HT-29 (cell line): ENCODE measurements at places on chromosomes 2 and 18.

DNA sequence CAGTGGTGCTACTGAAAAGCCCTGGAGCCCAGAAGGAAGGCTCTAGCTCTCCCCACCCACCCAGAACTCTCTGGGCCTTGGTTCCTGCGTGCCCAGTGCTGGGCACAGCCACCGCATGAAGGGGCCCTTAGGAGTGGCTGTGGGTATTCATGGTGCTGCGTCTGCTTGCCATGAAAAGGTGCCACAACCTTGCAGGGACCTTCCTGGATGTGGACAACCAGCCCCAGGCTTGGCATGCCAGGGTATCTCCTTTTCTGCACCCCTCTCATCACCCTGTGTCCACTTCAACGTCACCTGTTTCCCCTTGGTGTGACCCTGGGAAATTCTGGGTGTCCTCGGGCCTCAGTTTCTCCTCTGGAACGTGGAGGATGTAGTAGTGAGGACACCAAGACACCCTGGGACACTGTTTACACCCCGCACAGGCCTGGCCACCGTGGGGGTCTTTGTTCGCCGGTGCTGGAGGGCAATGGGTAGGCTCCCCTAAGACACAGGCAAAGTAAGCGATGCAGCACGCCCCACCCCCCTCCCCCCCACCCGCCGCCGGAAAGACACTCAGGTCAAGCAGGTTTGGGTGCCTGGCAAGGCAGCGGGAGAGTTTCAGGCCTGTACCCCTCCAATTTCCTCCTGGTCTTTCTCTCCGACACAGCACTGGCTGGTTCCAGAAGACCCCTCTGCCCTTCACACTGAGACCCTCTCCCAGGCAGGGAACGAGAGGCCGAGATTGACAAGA lies 34.8 kb upstream of the TAF1B start:
- no peak for DNase-seq

DNA sequence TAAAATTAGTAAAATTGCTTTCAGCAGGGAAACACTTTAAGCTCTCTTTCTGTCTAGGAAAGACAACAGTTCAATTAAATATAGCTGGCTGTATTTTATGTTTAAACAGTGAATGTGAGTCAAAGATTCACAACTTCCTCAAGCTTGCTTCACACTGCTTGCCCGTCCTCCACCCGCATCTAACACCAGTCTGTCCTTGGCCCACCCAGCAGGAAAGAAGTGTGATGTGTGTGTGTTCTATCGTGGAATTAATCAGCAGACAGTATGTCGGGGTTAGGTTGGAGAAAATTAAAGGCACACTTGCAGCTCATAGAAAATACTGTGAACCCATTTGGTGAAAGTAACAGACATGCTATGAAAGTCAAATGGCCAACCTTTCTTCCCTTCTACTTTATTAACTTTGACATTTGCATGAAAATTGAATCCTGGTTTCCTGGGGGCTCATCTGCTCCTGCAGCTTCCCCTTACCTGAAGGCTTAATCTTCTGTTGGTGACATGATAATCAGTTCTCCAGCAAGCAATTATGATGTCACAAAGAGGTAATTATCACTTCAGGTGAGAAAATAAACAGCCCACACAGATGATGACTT lies 182.0 kb downstream of the UXS1 start:
- no peak for DNase-seq

DNA sequence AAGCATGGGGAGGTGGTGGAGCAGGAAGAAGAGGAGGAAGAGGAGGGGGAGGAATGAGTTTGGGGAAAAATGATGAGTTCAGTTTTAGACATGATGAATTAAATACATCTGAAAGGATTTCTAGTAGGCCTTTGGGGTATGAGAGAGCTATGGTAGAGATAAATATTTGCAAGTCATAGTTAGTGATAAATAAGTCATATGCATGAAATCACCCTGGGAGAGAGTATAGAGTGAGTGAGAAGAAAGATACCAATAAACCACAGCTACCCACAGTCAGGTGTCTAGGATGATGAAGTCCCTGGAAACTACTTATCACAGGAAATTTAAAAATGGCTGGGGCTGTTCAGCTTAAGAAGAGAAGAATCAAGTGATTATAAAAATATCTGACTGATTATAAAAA lies 240.5 kb downstream of the RDH14 start:
- DNase-seq: no peak

- no peak for DNase-seq
Observed at GRCh38 chr2:23432531-23432930, 47.6 kb downstream of the KLHL29 start.

DNA sequence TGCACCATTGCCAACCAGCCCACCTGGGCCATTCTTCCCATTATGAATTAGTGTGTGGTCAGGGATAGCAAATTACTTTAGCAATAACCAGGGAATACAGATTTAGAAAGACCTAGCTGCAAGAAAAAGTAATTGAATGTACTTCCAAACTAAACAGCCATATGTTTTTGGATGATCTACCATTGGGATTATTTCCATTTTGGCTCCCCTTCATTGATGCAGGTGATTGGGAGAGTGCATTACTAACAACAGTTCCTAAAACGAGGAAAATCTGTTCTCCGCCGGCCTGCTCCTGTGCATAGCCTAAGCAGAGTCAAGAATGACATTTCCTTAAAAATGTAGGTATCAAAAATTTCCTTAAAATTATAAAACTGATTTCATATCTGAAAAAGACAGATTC lies 58.5 kb downstream of the MAIP1 start:
- DNase-seq: no peak

DNA sequence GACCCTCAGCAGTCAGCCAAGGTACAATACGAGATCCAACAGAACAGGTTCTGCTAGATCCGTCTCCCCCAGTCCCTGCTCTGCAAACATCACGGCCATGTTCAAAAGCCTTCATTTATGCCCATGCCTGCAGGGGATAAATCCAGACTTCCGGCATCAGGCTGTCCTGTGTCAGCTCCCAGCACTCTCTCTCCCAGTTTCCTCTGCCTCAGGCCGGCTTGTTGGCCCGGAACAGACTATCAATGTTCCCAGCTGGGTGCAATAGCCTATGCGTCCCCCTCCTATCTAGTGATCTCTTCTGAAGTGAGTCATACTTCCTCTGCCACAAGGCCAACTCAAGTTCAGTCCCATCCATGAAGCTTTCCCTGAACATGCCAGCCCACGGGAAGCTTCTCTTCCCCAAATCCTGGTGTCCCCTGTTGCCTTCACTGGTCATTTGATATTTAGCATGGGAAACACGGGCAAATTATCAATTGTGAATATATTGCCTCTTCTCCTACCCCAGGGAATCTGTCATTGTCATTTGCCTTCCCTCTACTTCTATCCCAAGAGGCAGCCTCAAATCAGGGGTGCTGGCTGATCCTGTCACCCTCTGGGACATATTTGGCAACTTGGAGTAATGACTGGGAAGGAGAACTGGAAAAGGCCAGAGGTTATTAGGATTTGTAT lies 51.1 kb downstream of the CAPN13 start:
- peak; percentile 65 for DNase-seq

DNA sequence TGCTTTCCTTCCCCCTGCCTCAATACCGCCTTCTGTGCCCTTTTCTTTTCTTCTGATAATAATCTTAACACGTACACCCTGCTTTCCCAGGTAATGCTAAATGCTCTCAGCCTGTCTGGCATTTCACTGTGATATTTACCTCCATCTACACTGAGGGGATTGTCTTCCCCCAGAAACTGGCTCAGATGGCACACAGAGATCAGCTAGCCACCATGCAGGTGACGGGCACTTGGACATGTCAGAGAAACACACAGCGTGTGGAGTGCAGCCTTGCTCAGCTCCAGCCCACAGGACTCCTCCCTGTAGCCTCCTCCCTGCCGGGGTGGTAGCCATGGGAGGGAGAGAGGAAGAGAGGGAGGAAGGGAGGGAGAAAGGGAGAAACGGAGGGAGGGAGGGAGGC lies 131.2 kb downstream of the EIPR1 start:
- DNase-seq: no peak

DNA sequence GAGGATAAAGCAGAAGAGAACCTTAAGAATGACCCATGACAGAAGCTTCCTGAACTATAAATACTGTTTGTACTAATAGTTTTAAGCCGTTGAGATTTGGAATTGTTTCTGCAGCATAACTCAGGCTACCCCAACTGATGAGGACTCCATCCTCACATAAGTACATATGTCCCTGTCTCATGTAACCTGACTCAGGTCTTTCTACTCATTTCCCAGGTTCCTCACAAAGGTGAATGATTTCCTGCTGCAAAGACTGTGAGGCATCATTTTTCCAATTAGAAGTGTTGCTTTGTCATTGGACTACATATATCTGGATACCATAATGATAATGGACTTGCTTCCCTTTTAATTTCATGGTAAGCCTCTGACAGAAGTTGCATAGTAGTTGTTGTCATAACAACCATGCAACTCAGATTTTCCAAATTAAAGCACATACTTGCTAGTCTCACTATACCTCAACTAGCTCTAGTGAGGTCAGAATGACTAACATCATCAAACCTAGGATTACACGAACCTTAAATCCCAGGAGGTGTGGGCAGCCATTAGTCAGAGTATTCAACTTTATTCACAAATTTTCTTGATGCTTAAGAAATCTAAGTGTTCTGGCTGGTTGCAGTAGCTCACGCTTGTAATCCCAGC lies 38.0 kb upstream of the NEDD4L start:
- DNase-seq: no peak

DNA sequence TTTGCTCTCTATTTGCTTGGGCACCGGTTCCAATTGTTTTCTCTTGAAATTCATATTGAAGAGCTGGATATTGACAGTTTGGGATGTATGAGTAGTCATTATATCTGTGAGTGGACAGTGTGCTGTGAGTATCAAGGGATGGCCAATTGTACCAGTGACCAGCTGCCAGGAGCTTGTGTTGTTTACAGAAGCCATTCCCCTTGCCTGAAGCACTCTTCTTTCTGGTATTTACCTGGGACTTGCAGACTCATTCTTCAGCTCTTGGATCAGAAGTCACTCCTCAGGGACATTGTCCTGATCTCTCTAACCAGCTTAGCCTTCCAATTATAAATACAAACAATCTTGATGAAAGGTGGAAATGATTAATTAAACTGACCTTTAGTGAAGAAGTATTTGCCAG lies 438.3 kb upstream of the LRATD1 start:
- no peak for DNase-seq

- no peak for DNase-seq
Observed at GRCh38 chr18:572091-572830, 7.9 kb upstream of the CETN1 start.

DNA sequence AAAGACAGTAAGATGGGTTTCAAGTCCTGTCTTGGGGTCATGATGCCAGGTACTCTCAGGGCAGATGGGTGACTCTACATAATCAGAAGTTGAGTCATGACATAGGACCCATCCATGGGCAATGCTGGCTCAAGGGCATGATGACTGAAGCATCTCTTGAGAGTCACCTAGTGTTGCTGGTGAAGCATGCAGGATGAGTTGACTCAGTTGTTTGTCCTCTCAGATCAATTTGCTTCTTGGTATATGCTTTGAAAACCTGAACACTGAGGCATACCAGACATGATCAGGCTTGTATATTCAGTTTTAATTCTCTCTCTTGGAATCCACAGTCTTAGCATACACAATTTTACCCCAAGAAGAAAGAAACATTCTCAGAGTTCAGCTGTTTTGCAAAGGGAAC lies 658.9 kb upstream of the NXPH2 start:
- no peak for DNase-seq

DNA sequence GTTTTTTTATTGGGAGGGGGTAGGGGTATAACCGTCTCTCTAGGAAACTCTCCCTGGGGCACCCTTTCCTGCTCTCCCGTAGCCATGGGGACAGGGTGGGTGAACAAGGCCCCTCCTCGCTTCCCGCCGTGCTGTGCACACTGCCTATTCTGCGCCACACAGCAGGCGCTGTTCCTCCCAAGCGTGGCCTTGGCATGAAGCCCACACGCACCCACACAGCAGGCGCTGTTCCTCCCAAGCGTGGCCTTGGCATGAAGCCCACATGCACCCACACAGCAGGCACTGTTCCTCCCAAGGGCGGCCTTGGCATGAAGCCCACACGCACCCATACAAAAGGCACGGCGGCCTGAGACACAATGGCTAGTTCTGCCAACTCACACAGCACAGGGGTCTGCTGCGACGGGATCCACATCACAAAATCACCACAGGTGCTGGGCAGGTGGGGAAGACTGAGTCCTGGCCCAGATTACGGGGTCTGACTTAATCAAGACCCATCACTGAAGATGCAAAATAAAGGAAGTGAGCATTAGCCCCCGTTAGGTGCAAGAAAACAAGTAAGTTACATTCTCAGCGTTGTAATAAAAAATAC lies 46.6 kb upstream of the TPO start:
- DNase-seq: peak; percentile 49

GRCh38 chr2:201049455-201049854 lies 22.0 kb downstream of the HYCC2 start:
- DNase-seq: no peak
